ENCODE measurements at places on chromosomes 5 and 9.

- DNase-seq: no peak
These were observed 507.3 kb downstream of the ISL1 start for GRCh38 chr5:51890435-51891116.

GRCh38 chr5:98774192-98775033 lies 950 bp downstream of the RGMB start:
- peak; percentile 56 for DNase-seq

- no peak for DNase-seq
These were observed 10.3 kb downstream of the GOLPH3 start for GRCh38 chr5:32163785-32164184.

GRCh38 chr9:133120501-133121197 lies 391 bp downstream of the RALGDS start:
- DNase-seq: no peak

DNA sequence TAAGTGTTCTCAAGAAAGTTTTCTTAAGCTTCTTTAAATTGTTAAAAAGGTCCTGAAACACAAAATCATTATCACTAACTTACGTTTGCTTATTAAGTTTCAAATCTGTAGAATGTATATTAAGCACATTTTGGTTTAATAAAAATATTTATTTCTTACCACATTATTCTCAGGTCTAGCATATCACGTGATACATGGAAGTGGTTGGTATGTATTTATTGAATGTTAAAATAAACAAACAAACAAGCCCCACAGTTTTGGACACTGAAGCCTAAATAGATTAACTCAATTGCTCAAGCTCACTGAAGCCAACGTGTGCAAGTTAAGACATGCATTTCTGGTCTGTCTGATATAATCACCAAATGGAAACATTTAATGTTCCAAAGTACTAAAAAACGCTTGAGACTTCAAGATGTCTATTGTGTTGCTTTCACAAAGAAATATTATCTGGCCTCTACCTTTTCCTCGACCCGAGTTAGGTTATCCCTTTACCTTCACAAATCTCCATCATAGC lies 1136.9 kb downstream of the TAF11L14 start:
- no peak for DNase-seq

- DNase-seq: no peak
These were observed 170.3 kb downstream of the SMC2 start for GRCh38 chr9:104264431-104264830.

- no peak for DNase-seq
These were observed 142.8 kb upstream of the TNPO1 start for GRCh38 chr5:72673623-72674022.

DNA sequence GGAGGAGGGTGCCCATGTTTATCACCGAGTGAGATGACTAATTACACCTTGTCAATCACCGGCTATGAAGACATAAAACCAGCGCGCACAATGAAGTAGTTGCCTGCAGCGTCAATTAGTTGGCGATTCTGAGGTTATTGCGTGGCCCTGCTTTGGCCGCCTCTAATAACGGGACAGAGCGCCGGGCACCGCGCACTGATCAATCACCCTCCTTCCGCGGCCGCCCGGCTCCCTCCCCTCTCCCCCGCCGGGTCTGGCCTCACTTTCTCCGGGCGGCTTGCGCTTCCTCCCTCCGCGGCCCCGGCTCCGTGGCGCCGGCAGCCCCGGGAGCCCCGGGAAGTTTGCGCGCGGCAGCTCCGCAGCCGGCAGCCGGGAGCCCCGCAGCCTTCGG lies 3.3 kb upstream of the LHX2 start:
- DNase-seq: no peak

GRCh38 chr5:98309785-98310598 lies 463.5 kb upstream of the RGMB start:
- no peak for DNase-seq

DNA sequence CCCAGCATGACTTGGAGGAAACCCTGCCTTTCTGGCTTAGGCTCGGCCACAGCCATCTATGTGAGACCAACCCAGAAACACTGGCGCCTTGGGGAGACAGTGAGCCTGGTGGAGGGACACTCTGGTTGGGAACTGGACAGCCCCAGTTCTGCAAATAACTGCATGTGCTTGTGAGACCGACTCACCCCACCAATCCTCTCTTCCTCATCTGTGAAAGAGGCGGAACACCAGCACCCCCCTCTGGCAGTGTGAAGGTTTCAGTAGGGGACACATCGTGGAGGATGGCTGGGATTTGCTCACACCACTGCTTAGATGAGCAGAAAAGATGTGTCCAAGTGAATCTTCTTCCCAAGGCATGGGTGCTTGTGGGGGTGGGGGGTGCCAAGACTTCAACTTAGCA lies 43.4 kb upstream of the N4BP3 start:
- DNase-seq: peak; percentile 36

DNA sequence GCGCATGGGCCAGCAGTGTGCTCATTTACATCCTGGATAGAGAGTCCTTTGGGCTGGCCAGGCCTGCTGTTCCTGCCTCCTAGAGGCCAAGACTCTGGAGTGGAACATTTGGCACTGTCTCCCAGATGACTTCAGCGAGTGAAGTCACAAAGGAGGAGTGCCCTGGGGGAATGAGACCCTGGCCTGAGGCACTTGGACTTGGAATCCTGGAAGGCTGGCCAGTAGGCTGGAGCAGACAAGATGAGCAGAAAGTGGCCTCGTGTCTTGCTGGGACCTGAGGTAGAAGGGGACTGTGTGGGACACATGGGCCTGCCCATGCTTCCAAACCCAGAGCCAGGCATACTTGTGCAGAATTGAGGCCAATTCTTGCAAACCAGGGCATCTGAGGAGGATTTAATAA lies at the start of gene TSSK1B:
TSS of gene TSSK1B (minus strand) at position 101 of the 400 bp plus-strand sequence. CDS start 150 bp downstream, outside the sequence.
- DNase-seq: no peak

GRCh38 chr9:135604437-135605237 lies 34.7 kb downstream of the GLT6D1 start:
- DNase-seq: no peak

GRCh38 chr9:116320290-116320689 lies 166.7 kb downstream of the PAPPA start:
- DNase-seq: no peak

GRCh38 chr5:116887104-116887503 lies 312.5 kb upstream of the SEMA6A start:
- no peak for DNase-seq

- DNase-seq: peak; percentile 44
These were observed 735 bp downstream of the IDNK start for GRCh38 chr9:83623679-83624076.

DNA sequence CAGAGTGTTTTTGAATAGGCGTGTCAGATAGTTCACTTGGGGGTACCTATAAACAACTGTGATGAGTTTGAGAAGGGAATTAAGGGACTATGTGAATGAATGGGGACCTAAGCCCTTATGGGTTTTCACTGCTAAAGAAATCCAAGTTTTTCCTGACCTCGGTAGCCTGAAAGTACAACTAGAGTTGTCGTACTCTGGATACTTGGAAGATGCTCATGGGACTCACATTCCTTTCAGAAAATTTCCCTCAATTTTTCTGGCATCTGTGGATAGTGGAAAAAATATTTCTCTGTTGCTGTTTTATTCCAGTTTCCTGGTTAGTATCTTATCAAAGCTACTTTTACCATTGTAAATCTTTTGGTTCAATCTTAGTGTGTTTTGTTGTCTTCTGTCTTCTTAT lies 1112.3 kb upstream of the SEMA6A start:
- DNase-seq: no peak

DNA sequence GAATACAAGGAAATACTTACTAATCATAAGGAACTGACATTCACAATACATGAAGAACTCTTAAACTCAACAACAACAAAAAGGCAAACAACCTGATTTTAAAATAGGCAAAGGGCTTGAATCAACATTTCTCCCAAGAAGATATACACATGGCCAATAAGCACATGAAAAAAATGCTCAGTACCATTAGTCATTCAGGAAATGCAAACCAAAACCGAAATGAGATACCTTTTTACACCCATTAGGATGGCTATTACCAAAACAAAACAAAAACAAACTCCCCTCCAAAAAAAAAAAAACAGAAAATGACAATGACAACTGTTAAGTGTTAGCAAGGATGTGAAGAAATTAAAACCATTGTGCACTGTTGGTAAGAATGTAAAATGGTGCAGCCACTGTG lies 104.1 kb upstream of the ZNF462 start:
- DNase-seq: no peak

DNA sequence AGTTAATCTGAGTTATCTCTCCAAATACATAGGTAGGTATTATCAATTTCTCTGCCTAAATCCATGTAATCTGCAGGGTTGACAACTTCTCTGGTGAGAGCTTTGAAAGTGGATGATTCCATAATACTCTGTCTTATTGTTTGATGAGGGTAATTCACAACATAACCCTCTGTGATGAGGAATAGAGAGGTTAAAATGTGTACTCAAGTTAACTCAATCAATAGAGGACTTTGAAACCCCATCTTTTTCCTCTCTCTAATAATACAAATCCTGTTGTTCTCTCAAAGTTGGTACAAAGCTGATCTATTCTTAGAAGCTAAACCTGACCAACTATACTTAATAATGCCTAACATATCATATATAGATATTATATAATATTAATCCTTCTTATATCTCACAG lies 100.1 kb downstream of the PLPPR1 start:
- no peak for DNase-seq

DNA sequence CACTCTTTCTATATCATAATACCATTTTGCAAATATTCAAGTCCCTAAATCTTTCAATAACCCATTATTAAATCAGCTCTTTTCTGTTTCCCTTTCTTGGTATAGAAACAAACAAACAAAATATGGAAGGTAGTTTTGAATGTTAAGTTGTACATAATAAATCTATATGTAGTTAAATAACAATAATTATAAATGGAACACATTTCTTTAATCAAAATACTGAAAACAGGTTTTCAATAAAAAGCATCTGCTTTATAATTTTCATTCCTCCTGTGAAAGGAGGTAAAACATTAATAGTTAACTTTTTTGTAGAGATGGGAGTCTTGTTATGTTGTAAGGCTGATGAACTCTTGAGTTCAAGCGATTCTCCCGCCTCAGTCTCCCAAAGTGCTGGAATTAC lies 54.2 kb downstream of the CDKL3 start:
- no peak for DNase-seq

DNA sequence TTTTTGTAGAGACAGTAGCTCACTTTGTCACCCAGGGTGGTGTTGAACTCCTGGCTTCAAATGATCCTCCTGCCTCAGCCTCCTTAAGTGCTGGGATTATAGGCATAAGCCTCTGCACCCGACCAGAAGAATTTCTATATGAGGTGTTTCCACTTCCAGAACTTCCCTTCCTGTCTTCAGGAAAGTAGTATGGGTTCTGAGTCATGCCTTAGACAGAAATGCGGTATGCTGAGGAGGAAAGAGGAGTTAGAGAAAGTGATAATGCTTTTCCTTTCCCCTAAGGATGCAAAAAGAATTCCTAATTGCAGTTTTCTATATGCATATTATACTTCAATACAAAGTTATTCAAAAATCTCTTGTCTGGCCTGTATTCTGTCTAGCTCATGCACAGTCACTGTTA lies 16.4 kb upstream of the ADAMTSL1 start:
- DNase-seq: no peak

DNA sequence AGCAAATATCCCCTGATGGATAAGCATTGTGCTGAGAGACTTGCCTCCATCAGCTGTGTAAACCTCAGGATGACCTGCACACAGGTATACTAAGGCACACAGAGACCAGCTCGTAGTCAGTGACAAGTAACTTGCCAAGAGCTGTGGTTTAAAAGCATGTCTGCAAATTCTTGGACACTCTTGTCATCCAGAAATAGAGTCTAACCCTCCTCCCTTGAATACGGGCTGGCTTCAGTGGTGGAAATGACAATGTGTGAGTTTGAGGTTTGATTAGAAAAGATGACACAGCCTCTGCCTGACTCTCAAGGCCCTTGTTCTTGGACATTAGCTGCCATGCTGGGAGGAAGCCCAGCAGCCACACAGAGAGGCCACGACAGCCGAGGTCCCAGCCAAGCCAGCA lies 114.4 kb downstream of the GADD45G start:
- DNase-seq: no peak

GRCh38 chr5:168005093-168005492 lies 286.4 kb upstream of the WWC1 start:
- no peak for DNase-seq

GRCh38 chr9:14062586-14063221 lies 251.2 kb downstream of the NFIB start:
- DNase-seq: no peak

GRCh38 chr5:178389026-178389729 lies 156.6 kb upstream of the PHYKPL start:
- no peak for DNase-seq

- no peak for DNase-seq
These were observed 133.0 kb downstream of the SMC2 start for GRCh38 chr9:104227108-104227507.

DNA sequence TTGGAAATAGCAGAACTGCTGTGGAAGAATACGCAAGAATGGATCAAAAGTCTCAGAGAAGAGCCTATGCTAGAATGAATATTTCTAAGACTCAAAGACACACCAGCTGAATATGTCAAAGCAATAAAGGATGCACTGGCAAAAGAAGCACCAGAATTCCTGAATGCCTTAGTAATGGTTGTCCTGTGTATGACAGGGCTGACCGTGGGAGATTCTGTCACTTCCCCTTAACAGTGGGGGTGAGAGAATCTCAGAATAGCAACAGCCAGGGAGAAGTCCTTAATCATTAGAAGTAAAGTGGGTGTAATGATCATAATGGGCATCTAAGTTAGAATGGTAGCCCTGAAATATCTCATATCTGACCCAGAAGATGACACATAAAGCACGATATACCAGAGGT lies 14.6 kb upstream of the PRR16 start:
- no peak for DNase-seq

- DNase-seq: no peak
These were observed 92.7 kb upstream of the CACNA1B start for GRCh38 chr9:137784641-137785513.

DNA sequence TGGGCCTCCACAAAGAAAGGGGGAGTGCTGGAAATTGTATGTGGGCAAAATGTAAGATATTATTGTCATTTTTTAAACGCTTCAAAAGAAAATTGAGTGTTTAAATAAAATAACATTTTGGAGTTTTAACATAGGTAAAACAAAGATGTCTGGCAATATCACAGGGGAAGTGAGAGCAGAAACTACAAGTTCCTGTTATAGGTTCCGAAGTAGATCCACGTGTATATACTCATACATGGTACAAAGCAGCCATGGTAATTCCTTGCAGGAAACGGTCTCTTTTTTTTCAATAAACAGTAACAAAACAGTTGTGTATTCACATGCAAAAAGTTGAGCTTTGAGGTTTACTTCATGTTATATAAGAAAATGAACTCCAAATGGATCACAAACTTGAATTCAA lies 78.4 kb downstream of the MTRR start:
- no peak for DNase-seq

DNA sequence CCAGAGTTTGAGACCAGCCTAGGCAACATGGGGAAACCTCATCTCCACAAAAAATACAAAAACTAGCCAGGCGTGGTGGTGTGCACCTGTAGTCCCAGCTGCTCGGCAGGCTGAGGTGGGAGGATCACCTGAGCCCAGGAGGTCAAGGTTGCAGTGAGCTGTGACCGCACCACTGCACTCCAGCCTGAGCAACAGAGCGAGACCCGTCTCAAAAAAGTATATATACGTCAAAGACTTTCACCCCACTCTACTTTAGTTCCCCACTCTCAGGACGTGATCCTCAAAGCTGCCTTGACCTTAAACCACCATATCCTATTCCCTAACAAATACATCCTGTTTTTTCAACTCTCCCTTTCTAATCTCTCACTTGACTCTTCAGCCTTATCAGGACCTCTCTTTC lies 41.0 kb downstream of the PCDHGC5 start:
- no peak for DNase-seq
